ENCODE measurements at places on chromosomes 2 and 18.

DNA sequence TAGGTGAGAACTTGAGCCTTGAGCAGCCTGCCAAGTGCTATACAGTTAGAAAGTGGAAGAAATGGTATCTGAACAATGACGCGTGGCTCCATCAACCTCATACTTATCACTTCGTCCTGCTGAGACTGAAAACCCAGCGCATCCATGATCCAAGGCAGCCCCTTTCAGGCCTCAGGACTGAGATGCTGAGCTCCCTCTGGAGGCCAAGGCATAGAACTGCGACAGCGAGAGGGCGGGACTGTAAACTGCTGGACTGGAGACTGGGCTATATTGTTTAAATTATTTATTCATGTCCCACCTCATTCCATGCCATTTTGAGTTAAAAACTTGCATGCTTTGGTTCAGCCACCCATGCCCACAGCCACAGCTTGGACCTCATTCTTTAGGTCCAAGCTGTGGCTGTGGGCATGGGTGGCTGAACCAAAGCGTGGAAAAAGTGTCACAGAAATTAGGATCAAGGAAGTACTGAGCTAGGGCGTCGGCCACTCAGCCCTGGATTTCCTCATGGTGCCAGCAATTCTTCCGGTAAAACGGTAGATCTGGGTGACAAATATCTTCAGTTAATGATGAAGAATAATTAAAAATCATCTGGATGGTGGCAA, 195.5 kb downstream of the L3MBTL4 start:
- no peak for DNase-seq

DNA sequence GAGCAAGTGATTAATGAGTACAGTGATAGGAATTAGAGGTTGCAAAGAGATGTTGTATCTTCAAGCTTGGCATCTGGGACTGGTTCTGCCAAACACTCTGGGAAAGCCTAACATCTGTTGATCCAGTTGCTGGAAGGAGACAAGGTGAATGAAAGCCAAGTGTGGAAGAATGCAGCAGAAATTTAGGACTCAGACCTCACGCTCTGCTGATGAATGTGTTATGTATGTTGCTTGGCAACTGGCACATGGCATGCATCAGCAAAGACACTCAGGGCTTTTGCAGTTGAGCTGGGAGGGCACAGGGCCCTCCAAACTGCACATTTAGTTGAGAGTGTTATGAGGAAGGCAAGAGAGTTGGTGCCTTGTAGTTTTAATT, 105.5 kb downstream of the COLEC12 start:
- DNase-seq = no peak

DNA sequence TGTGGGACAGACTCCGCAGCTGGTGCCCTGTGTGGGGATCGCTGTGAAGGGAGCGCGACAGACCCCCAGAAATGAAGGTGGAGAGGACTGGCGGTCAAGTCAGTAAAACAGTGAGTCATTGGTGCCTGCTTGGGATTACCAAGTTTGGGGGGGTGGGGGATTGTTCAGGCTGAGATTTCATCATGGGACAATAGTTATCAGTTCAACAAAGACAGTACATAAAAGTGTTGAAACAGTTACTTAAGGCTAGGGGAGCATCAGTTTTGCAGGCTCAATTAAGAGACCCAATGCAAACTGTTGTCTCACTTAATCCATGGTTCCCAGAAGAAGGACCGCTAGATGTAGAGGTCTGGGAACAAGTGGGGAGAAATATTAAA, 42.4 kb upstream of the PDK1 start:
- no peak for DNase-seq

DNA sequence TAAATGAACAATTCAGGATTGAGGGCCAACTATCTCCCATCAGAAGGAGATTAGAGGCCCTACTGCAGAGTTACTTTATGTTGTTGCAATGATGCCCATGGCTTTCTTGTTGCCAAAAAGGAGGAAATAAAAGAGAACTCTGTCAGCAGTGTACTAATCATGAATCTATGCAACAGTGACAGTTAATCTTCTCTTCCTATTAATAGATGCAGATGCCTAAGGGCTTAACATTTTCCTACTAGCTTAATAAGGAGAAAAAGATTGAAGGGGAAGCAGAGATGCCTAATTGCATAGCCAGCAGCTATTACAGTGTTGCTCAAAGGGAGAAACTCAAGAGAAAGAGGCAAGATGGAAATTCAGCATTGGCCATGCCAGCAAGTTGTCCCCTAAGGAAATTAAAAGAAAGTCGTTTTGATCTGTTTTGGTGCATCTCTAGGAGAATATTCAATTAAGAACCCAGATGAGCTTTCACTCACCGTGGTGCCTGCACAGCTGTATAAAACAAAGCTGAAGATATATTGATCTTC, 107.1 kb upstream of the KCNJ3 start:
- DNase-seq = no peak

- no peak for DNase-seq
Observed at GRCh38 chr2:111138839-111139238, 18.1 kb downstream of the BCL2L11 start.

DNA sequence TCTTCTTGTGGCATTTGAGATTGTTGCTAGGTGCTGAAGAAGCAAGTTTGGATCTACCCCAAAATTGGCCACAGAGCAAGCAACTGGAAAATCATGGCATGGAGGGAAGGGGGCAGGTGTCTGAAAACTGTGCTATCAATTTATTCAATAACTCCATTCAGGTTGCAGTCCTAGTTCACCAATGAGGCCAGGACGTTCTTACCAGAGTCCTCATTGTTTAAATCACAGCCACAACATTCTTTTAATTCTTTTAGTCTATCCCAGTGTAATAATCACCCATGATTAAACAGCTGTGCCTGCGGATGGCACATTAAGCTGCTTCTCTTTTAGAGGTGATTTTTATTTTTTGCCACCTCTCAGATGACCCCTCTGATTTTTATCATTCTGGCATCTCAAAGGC, 103.5 kb downstream of the ANKRD44 start:
- DNase-seq = no peak

DNA sequence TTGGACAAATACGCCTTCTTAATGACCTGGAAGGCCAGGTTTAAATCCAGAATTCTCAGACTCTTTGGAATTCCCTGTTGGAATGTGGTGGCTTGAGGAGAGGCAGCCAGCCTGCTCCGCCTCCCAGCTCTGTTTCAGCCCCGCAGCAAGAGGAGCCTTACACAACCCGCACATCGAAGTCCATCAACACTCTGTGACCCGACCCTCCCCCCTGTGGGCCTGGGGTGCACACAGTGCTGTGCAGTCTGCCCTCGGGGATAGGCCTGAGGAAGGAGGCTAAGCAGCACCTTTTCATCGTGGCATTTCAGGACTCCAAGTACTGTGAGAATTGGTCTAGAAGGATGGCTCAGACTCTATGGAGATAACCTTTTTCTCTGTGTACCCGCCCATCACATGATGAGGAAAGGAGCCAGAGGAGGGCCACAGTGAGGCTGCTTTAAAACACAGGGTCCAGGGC, 73.7 kb downstream of the GREB1L start:
- no peak for DNase-seq

DNA sequence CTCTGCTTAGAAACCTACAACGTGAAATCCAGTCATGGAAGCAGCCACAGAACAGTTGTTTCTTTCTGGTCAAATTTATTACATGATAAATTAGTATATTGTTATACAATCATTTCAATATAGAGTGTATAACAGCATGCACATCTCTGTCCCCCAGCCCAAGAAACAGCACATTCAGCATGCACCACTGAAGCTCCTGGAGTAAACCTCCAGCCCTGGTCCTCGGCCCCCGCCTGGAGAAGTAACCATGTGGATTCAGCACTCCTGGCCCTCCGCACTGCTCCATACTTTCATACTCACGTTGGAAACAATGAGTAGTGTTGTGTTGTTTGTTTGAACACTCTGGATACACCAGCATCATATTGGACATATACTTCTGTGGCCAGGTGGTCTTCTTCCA, 15.3 kb upstream of the ID2 start:
- DNase-seq = no peak

GRCh38 chr2:233100192-233100998, 40.3 kb downstream of the INPP5D start:
- peak; percentile 83 for DNase-seq

Data from activated CD8-positive, alpha-beta memory T cell treated with anti-CD3 and anti-CD28 coated beads, Interleukin-2, amount 10 ng/mL, durations not matched to agents 7 days and 5 days (primary cell).